Stimulated activated CD4-positive, alpha-beta T cell treated with anti-CD3 and anti-CD28 coated beads, Interleukin-15, amount 100 ng/mL, for 1 hour (primary cell): ENCODE measurements at places on chromosomes 1 and 21.

DNA sequence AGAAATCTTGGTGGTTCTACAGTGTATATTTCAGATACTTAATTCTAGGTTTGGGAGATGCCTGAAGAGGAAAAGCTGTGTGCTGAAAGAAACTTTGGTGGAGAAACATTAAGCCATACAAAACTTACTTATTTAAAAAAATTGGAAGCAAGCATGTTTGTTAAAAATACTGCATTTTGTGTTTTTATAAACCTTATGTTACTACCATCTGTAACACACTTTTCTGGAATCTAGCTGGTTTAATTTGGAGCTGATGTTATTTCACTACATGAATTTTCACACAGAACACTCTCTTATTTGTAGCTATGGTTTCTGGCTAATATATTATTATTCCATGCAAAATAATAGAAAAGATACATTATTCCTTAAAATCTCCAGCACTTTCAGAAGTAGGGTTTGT, 710.7 kb downstream of the ADGRL2 start:
- DNase-seq, result no peak

DNA sequence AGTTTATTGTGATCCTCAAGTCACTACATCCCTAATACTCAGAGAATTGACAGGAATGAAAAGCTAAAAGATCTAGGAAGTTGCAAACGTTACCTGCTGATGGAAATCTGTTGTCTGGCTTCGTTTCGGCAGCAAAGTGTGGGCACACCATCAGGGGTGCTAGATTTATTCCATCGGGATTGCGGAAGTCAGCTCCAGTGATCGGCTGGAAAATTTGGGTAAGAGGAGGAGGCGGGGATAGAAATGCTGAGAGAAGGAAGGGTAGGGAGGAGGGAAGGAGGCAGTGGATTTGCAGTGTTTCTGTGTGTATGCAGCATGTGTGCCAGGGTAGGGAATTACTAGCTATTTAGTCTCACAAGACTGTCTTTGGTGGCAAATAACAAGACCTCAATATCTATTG, at the start of gene CTSK:
Gene CTSK, minus strand, starts transcription at position 140 of the 400 bp plus-strand sequence. CDS start 1,455 bp downstream, outside the sequence.
- DNase-seq, result no peak

- DNase-seq, result no peak
These were observed 2.2 kb upstream of the HSD3B1 start for GRCh38 chr1:119504831-119505230.

GRCh38 chr1:32774950-32775634, 42.1 kb downstream of the YARS1 start:
- no peak for DNase-seq
